ENCODE measurements at places on chromosomes 16 and 17.

GRCh38 chr17:57892820-57893595, 43.2 kb upstream of the MRPS23 start:
- DNase-seq, result no peak

DNA sequence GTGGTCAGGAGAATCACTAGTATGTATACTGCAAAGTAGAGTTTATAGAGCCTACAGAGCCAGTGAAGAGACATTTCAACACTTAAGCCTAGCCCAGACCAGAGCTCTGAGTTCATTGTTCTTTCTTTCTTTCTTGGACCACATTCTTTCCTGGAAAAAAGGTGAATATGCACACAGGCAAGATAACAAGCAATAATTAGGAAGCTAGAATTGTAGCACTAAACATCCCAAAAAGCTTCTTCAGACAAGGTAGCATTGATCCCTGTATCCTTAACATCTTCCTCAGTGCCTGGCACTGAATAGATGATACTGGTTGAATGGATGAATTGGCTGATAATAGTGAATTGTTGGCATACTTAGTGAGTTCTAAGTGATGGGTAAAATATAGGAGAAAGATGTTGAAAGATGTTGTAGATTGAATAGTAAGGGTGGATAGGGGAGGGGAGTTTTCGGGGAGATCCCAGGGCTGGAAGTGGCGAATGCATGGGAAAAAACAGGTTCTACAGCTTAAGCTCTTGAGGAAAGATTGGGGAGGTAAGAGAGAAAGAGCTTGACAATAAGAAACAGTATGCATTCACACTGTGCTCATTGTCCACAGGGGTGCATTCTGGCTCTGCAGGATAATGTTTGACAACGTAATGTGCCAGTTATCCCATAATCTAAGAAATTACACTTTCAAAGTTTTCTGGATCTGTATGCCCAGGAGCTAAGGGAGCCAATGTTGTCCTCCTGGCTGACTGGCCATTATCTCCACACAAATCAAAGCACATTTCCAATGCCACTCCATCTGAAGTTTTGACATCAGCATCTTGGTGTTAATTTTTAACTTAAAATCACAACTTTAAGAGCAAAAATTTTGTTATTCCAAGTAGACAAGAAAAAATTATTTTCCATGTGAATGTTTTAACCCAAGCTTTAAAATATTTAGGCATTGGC, 35.6 kb downstream of the TUBD1 start:
- DNase-seq, result no peak

DNA sequence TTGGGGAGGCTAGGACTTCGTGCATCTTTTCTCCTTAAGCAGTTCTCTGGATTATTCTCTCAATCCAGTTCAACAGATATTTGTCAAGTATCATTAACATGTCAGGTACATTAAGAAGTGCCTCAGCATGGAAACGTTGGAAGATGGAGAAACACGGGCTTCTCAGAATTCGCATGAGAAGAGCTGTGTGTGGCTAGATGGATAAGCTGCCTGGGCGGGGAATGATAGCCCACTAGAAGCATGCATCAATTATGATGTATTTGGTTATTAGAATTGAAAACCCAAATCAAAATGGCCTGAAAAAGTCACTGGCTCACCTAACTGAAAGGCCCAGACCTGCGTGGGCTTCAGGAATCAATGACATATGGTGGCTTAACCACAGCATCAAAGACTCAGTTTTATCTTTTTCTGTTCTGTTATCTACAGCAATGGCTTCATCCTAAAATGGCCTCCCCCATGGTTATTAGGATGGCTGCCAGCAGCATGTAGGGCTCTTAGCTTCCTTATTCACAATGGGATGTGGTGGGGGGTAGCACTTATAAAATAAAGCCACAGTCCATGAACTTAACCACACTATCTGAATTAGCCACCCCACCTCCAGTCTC, 43.9 kb downstream of the MMD start:
- DNase-seq, result no peak

DNA sequence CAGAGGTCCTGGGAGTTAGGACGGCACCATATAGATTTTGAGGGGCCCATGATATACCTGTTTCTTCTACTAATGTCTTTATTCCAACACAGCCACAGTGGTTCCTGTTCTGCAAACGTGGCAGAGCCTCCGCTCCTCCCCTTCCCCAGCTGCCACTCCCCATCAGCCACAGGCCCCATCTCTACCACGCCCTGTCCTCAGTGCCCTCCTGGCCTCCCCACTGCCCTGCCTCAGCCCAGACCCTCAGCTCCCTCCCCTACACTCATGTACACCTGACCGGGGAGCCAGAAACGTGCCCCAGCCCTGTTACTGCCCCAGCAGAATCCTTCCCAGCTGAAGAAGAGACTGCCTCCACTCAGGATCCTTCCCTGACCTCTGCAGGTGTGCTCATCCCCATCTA, 11.9 kb upstream of the RBFOX3 start:
- no peak for DNase-seq

- no peak for DNase-seq
Measured at GRCh38 chr16:56844056-56844455, 21.0 kb upstream of the SLC12A3 start.

DNA sequence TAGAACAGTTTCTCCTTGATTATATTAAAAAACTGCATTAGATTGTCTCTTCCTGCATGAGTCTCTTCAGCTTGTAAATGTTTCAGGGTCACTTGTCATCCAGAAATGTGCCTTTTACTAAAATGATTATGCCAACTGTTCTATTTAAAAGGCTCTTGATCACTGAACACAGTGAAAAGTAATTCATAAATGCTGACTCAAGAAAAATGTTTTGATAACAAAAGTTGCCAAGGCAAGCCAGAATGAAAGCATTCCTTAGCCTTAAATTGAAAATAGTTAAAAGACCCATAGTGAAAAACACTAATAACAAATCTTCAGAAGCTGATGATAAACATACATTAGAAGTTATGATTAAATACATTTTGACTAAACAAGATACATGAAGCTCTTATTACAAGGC, 356.0 kb upstream of the KIF2B start:
- DNase-seq, result no peak

Data from iPS DF 19.7 (cell line).